ENCODE measurements at places on chromosomes 16 and 17.

GRCh38 chr17:27651411-27652345 is 20.7 kb downstream of the LGALS9 start:
- no peak for DNase-seq

DNA sequence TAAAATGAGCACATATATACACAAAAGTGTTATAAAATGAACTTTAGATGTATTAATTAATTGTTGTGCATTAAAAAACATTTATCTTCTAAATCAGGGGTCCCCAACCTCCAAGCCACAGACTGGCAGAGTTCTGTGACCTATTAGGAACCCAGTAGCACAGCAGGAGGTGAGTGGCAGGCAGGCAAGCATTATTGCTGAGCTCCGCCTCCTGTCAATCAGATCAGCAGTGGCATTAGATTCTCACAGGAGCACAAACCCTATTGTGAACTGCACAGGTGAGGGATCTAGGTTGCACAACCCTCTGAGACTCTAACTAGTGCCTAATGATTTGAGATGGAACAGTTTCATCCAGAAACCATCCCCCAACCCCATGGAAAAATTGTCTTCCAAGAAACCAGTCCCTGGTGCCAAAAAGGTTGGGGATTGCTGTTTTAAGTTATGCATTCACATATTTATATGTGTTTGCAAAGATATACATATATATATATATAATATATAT is 583.7 kb downstream of the KCNJ2 start:
- DNase-seq = no peak

DNA sequence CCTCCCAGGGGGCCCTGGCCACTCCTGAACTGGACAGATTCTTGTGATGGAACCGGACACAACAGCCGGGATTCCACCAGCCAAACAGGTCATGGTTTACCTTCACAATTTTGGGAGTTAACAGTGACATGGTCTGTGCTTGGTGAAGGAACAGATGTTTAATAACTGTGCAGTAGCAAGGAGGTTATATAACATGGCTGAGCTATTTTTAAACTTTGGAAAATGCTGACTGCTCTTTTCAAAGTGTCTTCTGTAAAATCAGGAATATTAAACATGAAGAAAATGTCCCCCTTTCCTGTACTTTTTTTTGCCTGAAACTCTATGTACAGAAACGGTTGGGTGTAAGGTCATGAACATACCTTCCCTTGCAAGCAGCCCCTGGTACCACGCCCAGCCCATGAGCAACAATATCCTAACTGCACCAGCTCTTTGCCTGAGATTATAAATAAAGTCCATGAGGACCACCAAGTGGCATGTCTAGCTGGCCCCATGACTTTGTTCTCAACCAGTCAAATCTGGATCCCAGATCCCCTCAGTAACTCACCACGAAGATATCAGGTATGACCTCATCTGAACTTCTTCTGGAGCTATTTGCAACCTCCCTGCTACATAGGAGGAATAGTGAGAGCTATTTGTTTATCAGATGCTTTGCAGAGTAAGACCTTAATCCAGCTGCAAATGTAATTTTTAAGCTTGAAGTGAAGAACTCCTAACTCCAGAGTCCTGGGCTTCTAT is 249.1 kb downstream of the GRIN2A start:
- no peak for DNase-seq

DNA sequence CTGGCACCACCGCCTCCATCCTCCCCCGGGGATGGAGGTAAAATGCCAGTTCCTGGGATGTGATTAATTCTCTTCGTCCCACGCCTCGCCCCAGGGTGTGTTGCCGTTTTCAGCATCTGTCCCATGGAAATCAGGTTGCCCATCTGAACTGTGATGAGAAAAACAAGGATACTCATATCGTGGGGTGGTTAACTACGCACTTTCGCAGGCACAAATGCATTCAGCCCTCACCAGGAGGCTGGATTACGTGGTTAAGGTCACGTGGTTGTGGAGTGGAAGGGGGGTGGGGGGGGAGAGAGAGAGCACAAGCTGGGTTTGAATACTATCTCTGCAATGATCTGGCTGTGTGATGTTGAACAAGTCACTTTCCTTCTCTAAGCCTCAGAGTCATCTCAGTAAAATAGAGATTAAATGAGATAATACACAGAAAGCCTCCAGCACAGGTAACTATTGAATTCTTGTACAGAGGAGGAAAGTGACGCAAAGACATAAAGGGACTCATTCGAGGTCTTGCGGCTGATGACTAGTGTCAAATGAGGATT is 74.7 kb downstream of the BMERB1 start:
- no peak for DNase-seq

DNA sequence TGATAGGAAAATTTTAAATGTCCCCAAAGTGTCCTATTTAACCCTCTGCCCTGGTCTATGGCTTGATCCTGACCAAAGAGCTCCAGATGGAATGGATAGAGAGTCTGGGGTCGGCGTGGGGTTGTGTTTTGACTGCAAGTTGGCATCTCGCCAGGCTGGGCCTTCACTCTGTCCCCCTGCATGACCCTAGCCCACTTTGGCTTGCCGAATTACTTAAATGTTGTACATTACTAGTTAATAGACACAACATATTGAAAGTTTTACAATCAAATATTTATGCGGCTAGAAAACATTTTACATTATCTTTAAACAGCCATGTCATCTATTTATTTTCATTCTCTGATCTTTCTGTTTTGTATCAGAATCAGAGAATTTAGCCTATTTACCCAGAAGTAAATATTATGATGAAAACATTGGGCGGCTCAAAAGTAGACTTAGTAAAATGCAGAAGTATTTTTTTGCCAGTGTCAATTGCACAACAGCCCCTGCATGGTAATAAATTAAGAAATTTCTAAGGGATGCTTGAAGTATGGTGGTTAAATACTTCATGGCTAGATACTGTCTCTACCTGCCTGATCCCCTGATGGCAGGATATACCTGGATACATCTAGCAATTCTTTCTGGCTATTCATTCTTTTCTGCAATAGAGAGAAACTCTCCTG is 18.8 kb upstream of the MYOCD start:
- DNase-seq = no peak

DNA sequence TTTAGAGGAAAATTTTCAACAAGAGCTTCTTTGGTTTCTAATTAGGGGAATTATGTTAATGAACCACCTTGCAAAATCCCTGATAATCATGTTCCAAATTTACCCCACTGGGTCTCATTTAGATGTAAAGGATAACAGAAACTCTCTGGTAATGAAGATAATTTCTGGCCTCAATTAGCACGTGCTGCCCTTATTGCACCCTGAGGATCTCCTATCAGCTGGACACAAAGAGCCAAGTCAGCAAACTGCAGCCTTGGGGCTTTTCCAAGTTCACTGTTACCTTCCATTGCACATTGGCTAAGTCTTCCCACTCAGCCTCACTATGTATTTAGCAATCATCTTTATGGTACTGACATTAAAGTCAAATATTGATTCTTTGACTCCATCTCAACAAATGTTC is 78.1 kb downstream of the GP2 start:
- DNase-seq = no peak

- DNase-seq = no peak
Measured at GRCh38 chr17:32487473-32488176, 832 bp downstream of the CDK5R1 start.

DNA sequence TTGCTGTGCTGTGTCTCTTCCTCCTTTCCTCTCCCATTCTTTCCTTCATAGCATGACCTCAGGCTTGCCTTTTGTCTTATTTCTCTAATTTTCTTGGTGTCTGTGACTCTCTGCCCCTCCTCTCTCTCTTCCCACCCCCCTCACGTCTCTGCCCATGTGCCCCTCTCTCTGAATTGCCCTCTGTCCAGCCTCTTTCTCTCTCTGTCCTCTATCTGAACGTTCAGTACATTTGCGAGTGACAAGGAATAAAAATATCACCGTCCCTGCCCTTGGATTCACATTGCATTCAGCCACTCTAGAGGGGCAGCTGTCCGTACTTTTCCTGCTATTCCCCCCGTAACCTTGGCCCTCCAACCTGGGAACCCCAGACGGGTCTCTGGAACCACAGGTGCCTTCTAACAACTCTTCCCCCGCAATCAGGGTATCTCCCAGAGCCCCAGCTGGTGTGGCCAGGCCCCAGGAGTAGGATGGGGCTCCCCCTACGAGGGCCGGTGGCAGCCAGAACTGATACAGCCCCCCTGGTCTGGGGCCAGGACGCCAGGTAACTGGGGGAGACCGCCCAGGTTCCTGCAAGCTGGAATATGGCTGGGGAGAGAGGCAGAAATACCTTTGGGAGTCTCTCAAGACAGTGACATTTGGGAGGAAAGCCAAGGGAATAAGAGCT is 1.8 kb downstream of the KIF1C start:
- DNase-seq = no peak

DNA sequence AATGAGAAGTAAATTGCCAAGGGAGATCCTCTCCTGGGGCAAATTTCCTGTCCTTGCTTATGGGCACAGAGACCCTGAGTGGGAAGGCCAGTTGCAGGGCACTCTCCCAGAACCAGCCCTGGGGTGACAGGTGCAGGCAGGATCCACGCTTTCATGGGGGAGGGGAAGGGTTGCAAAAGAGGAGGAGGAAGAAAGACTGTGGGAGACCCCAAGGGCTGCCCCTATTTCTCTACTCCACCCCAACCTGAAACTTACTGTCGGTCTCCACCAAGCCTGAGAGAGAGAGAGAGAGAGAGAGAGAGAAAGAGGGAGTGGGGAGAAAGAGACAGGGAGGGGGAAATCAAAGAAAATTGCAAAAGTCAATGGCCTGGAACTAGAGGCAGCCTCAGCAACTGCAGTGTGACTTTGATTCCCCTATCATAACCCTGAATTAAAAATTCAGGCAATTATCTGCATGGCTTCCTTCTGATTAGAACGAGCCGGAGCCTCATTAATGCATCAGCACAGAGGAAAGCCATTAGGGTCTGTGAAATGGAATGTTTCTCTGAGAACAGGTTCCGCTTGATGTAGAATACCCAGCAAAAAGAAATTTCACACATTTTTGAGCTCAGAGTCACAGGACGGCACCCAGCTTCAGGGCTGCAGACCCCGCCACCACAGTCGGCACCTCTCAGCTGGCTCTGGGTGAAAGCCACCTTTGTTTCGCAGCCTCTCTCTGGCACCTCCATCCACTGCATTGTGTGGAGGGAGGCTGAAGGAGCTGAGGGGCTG is 45.1 kb upstream of the HNF1B start:
- DNase-seq = no peak

DNA sequence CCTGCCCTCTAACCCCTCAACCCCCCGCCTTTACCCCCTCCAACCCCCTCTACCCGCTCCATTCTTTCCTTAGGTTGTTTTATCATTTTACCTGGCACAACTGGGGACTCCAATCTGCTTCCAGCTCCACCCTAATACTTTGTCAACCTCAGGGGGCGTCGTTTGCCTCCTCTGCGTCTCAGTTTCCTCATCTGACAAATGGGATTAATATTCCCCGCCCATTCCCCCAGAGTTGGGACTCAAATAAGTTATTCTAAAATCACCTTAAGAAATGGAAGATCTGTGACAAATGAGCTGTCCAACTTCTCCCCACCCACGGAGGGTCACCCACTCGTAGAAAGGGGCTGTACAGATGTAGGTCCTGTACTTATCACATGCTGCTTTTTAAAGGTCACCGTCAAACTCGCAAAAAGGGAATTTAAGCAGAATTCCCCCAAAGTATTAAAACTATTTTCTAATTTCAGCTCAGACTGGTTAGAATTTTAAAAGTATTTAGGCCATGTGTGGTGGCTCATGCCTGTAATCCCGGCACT is 40.6 kb upstream of the CPNE2 start:
- no peak for DNase-seq

- no peak for DNase-seq
Measured at GRCh38 chr16:86045591-86045971, 146.6 kb downstream of the IRF8 start.

GRCh38 chr17:36817483-36818048 is 119.7 kb upstream of the LHX1 start:
- DNase-seq = no peak

GRCh38 chr17:55440391-55440790 is 18.8 kb upstream of the MMD start:
- no peak for DNase-seq

DNA sequence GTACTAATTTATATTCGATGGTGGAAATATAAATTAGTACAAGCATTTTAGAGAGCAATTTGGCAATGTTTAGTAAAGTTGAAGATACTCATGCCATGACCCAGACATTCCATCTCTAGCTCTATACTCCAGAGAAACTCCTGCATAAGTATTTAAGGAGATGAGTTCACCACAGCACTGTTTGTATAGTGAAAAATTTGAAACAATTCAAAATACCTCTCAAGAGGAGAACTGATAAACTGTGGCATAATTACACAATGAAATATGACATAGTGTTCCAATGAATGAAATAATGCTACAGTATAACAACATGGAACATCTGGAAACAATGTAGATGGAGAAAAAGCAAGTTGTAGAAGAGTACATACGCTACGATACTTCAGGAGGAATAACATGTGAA is 48.6 kb upstream of the IRX3 start:
- DNase-seq = no peak

DNA sequence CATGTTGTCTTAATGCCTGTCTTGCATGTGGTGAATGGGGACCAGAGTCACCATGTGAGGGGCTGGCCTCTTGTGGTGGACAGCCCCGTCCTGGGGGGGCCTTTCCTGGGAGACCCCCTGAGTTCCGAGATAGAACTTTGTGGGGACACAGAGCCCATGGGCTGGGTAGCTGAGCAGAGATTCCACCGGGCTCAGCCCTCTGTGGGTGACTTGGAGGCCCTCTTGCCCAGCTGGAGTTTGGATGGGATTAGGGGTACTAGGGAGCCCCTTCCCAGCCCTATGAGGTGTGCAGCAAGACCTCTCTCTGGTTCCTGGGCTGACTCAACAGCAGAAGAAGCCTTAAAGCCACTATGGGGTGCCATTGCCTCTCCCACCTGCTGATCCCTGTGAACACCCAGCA is 38.1 kb downstream of the MRC2 start:
- DNase-seq = no peak

DNA sequence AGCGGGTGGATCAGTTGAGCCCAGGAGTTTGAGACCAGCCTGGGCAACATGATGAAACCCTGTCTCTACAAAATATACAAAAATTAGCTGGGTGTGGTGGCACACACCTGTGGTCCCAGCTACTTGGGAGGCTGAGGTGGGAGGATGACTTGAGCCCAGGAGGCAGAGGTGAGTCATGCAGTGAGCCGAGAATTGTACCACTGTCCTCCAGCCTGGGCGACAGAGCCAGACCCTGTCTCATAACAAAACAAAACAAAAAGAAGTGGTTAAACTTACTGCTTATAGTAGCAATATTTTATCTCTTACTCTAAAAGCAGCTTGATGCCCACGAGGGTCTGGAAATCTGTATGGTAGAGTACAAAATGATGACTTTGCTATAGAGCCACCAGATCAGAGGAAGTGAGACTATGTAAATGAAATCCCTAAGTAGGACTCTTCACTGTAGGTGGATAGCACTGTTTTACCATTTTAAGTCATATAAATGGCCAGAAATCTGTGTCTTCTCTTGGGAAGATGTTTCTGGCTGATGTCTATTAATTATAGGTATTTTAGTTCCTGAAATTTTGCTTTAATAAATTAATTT is 60.4 kb upstream of the MRC2 start:
- DNase-seq = no peak

- no peak for DNase-seq
Measured at GRCh38 chr16:52581530-52581929, 34.6 kb upstream of the TOX3 start.

All from NCI-H510A (cell line).